Stimulated activated CD4-positive, alpha-beta T cell treated with anti-CD3 and anti-CD28 coated beads, Interleukin-4, amount 100 ng/mL, for 48 hours (primary cell): ENCODE measurements at places on chromosomes 5 and 9.

- no peak for DNase-seq
Observed at GRCh38 chr5:67997892-67998457, 217.6 kb upstream of the PIK3R1 start.

- no peak for DNase-seq
Observed at GRCh38 chr5:141477815-141478214, 2.0 kb downstream of the PCDHGC3 start.

DNA sequence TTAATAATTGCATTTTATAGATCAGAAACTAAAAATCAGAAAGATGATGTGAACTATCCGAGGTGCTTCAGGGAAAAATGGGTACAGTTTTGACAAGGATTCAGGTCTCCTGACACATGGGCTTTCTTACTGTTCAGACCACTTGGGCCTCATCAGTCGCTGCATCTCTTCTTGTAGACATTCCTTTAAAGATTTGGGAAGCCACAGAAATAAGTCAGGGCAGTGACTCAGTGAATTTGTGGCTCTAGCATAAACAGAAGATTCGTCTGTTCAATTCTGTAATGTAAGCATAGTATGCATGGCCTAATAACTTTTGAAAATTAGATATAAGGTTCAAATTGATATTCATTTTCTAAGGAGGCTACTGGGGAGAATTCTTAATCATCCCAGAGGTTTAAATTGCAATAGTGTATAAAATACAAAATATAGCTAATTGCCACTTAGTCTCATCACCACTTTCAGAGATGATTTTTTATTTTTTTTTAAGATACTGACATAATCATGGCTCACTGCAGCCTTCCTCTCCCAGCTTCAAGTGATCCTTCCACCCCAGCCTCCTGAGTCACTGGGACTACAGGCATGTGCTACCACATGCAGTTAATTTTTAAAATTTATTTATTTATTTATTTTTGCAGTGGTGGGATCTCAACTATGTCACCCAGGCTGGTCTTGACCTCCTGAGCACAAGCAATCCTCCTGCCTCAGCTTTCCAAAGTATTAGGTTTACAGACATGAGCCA, 48.9 kb downstream of the RASEF start:
- DNase-seq, result no peak

DNA sequence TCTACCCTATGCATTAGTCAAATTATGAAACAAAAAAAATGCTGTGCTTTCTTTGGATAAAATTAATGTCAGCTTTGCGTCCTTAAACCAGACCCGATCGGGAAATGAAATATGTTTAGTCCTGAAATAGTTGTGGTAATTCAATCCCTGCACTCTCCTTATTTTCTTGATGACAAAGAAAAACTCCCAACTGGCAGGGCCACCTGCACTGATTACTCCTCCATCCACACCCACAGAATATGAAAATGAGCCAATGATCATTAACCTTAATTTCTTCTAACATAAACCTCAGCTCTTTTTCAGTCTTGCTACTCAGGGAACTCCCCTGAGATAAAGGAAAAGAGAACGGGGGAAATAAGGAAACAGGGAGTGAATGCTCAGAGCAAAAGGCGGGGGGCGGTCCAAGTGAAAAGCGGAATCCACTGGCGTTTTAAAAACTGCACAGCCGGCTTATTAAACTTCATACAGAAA, 245.3 kb downstream of the BNC2 start:
- no peak for DNase-seq
